Nucleus accumbens (tissue), 56 donors: ENCODE measurements at places on chromosomes 1 and 21.

- no peak for DNase-seq
Measured at GRCh38 chr21:44460441-44460755, 5.1 kb downstream of the LRRC3 start.

GRCh38 chr1:116766616-116767469 lies 12.6 kb downstream of the CD2 start:
- DNase-seq, result no peak

DNA sequence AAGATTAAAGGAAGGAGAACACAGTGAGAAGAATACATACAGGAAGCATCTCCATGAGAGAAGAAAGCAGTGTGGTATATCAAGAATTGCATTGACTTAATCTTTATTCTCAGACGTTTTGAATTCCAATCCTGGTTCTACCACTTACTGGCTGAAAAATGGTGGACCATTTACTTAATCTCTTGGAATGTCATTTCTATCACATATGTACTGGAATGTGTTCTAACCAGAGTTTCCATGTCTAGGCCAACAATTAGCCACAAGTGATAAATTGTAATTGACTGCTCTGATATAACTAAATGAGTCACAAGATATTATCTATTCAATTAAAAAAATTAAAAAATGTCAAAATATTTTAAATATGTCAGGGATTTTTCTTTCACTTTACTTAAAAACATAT lies 626.1 kb downstream of the PTPRC start:
- DNase-seq, result no peak

GRCh38 chr1:6245086-6245868 lies 1.3 kb downstream of the HES3 start:
- no peak for DNase-seq

DNA sequence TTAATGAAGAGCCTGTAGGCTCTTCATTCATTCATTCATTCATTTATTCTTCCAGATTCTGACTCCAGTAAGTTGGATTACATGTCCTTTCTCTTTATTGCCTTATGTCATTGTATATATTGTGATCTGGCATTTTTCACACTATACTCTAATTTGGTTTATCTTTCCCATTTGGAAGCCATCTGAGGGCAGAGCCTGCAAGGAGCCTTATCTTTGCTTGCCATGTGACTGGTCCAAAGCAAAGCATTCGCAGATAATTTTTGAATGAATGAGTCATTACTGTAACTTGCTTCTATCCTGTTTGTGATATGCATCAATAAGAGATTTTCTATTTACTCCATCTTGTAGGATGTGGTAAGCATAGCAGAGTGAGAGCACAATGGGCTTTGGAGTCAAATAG lies 108.4 kb upstream of the DAB1 start:
- DNase-seq, result no peak

GRCh38 chr1:175690298-175690697 lies 53.1 kb downstream of the TNR start:
- DNase-seq, result no peak

- DNase-seq, result no peak
Measured at GRCh38 chr1:245663841-245664240, 509.1 kb downstream of the KIF26B start.

DNA sequence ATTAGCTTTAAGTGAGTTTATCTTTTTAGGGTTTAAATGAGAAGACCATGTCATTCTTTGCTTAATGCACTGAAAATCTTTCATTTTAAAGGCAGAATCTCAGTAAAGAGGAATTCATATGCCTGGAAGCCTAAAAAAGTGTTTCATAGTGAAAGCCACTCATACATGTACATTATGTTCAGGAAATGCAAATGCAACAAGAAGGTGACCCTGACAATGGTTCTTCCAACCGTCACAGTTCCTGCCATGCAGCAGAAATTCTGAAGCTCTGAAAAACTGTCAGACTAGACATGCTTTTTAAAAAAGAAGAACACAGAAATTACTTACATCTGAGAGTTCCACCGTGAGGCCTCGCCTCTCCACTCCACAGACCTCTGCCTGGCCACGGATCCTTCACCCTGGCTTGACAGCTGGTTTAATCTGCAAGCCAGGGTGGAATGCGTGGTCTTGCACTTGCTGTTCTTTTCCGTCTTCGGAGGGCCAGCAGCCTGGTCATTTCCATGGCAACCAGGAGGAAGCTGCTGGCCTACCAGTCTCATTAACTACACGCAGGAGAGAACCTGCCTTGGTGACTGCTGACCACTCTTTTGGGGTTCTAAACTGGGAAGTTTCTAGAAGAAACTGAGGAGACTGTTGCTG lies 41.8 kb upstream of the PAXBP1 start:
- no peak for DNase-seq

- DNase-seq, result no peak
Measured at GRCh38 chr1:183070923-183071618, 47.9 kb downstream of the LAMC1 start.

DNA sequence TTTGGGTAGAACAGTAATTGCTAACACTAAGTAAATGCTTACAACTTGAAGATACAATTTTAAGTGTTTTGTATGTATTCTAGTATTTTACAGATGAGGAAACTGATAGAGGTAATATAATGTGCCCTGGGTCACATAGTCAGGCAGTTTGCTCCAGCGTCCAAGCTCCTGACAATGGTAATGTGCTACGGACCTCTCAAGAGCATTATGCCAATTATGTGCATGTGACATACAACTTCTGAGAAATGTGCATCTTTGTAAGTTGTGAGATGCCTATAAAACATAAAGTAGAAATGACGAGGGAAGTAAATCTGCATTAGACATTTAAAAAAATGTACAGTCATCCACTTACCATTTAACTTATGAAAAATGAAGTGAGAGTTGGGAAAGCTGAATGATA lies 186.8 kb downstream of the LRRC7 start:
- no peak for DNase-seq

DNA sequence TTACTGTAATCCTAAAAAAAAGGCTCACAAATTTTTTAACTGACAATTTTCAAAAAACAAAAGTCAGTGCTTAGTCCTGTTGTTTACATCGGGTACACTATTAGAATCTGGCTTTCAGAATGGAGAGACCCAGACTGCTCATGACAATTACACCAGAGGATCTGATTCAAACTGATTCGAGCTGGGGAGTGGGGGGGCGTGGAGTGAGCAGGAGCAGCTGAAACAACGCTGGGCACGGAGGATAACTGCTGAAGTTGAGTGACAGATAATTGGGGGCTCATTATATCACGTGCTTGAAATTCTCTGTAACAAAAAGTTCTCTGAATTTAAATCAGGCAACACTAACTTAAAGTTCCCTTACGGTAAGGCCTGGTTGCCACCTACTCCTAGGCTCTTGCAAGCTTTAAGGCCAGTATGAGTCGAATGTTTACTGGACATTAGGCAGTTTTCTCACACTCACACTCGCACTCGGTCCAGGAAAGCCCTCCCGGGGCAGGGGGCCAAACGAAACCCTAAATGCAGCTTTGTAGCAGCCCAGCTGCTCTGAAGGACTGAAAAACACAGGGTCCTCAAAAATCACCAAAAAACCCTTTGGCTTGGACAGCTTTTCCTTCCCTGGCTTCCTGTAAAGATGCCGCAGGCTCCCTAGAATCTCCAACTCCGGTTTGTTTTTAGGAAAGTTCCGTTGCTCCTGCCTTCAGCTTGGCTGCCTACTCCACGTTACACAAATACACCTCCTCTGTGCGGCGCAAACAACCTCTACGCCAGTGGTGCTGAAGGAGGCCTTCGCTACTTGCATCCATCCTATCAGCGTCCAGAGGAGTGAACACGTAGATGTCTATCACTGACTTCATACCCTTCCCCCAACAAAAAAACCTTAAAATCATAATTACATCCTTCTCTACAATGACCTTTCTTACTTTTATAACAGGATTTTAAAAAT lies 42.9 kb downstream of the CAPZB start:
- DNase-seq, result no peak

GRCh38 chr1:114130846-114131525 lies 22.7 kb downstream of the SYT6 start:
- no peak for DNase-seq

GRCh38 chr1:94512816-94513215 lies 28.7 kb downstream of the F3 start:
- no peak for DNase-seq

- DNase-seq, result no peak
Measured at GRCh38 chr1:213984387-213985208, 3.2 kb upstream of the PROX1 start.

DNA sequence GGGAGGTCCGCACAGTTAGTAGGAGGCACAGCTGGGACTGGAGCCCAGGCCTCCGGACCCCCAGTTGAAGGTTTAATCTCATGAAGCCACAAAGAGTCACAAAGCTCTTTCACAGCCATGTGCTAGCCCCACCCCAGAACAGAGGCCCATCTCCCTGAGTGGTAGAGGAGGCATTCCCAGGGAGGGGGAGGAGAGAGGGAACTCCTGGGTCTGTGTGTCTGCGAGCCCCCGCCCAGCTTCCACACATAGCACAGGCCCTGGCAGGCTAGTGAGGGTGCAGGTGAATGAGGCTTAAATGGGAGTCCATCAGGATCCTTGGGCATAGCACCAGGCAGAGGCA lies 197.8 kb downstream of the MATN1 start:
- DNase-seq, result no peak

DNA sequence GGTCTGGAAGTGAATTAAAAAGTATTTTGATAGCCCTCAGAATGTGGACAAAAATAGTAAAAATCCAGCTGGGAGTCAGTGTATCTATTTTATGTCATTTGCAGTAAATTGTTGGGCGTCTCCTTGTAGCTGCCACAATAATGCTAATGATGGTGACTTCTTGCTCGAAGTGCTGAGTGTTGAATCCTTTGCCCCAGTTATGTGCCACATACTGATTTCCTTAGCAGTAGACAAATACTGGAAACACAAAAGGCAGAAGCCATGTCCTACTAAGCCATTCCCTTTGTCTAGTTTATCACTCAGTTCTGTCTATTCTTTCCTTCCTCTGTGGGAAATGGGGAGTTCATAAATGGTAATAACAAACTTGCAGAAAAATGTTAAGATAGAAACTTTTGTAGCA lies 70.7 kb upstream of the CXADR start:
- DNase-seq, result no peak

DNA sequence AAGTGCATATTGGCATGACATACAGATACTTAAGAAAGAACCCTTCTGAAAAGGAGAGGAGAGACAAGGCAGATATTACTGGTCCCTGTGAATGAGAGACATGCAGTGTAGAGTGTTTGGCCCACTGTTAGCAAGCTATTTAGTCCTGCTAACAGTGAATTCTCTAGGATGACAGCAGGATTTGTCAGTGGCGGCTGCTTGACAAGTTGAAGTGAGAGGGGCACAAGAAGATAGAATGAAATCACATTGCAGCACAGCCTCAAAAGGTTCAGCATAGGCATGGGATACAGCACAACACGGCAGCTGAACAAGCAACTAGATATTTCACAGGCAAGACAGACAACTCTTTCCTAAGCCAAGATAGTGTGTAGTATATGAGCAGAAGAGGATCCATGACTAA lies 407.9 kb downstream of the PLA2G4A start:
- no peak for DNase-seq
